Calu3 (cell line): ENCODE measurements at places on chromosomes 6 and 20. TPM values are rescaled to one million over a fixed set of nuclear protein-coding genes. Genes with fewer than 3 reads are reported as not detected.

RHAG gene
- total RNA-seq = not detected in 2 replicates

- no peak overlapping the region for H3K27ac ChIP-seq
- H3K4me1 ChIP-seq = no peaks in the 10 kb centered on the region
- H3K4me3 ChIP-seq = no peak overlapping the region
Observed at GRCh38 chr6:152897807-152898399, 84.9 kb downstream of the FBXO5 start.

DNA sequence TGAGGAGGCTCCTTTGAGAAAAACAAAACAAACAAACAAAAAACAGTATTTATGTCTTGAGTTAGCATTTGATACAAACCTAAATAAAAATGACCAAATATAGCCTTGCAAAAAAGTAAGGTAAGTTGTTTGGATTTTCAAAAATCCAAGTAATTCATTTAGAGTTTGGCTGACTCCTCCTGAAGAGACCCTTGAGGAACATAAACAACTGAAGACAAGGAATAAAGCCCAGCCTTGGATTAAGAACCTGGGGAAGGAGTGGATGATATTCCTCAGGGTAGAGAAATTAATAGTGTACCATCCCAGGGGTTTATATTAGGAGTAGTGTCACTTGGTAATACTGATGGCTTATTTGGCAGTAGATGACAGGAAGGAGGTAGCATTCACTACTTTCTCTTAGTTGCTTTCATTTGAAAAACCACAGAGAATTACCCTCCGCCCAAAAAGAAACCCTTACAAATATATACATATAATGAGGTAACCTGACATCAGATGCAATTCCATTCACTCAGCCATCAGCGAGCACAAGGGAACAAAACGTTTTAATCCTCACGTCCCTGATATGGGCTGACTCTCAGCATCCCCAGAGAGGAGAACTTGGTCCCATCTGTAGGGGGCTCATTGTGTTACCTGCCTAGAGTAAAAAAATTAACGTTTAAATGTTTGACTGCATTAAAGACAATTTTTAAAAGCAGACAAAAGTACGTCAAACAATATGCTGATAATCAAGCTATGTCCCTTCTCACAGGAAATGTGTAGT is 57.0 kb downstream of the SOBP start:
- no peak for DNase-seq
- no peaks in the 10 kb centered on the region for H3K4me1 ChIP-seq
- no peak overlapping the region for H3K4me3 ChIP-seq

LINC00237 gene
- not detected in 2 replicates for total RNA-seq
